Suppressor macrophage treated with lipopolysaccharide for 1 hour (primary cell): ENCODE measurements at places on chromosomes 12 and 14.

GRCh38 chr14:60233251-60233650 is 15.8 kb upstream of the PPM1A start:
- peak; percentile 51 for DNase-seq

- no peak for DNase-seq
These were observed 1429.3 kb upstream of the TMEM132C start for GRCh38 chr12:126837697-126838096.

- DNase-seq, result peak; percentile 98
These were observed 1.3 kb downstream of the CLEC7A start for GRCh38 chr12:10128687-10129086.

GRCh38 chr14:60116181-60116580 is 24.5 kb downstream of the PCNX4 start:
- no peak for DNase-seq

DNA sequence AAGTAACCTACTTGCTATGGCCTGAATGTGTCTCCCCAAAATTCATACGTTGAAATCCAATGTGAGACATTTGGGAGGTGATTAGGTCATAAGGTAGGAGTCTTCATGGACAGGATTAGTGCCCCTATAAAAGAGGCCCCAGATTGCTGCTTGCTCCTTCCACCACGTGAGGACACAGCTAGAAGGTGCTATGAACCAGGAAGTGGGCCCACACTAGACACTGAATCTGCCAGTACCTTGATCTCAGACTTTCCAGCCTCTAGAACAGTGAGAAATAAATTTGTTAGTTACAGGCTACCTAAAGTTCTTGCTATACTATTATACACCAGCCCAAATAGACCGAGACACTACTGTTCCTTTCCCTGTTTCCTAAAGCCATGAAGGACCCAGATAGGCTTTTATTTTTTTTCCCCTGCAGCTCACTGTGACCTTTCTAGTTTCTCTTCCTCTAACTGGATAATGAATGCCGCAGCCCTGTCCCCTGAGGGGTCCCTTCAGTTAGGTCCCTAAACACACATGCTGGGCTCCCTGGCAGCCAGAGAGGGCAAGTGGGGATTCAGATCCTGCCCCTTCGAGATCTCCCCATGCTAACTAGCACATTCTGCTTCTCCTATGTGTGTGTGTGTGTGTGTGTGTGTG is 19.3 kb downstream of the SLC25A3 start:
- peak; percentile 46 for DNase-seq
